ENCODE measurements at places on chromosomes 7 and 10. TPM values are rescaled to one million over a fixed set of nuclear protein-coding genes. Genes with fewer than 3 reads are reported as not detected.

SLC29A4 gene
- 11.8 TPM for total RNA-seq

DNA sequence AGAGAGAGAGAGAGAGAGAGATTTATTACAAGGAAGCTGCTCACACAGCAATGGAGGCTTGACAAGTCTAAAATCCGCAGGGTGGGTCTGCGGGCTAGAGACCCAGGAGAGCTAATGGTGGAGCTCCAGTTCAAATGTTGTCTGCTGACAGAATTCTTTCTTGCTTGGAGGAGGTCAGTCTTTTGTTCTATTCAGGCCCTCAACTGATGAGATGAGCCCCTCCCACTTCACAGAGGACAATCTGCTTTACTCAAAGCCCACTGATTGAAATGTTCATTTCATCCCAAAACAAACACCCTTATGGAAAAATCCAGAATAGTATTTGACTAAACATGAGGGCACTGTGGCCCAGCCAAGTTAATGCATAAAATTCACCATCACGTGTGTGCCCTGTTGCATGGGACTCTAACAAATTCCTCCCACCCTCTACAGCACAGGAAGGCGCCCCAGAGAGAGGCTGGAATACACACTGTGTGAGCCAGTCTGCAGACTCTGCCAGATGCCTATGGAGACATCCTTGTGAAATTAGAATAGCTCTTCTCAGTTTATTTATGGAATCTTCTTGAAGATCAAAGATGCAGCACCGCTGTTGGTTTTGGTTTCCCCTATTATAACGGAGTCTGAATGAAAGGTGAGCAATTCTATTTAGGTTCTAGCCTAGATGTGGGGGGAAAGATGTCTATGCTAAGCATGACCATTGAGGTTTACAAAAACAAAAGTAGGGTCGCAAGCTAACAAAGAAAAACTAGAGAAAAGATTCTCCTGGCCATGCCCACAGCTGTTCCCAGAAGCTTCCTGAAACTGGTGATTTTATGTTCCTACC, 123.0 kb upstream of the SFMBT2 start:
- no peaks in the 10 kb centered on the region for H3K27me3 ChIP-seq
- peaks cover 9% of the 10 kb centered on the region for H3K4me1 ChIP-seq
- DNase-seq = no peak
- H3K36me3 ChIP-seq = no peaks in the 10 kb centered on the region
- no peak overlapping the region for H3K4me3 ChIP-seq

CYP3A7 gene
- total RNA-seq = not detected

GRCh38 chr10:3054183-3054850, 13.0 kb upstream of the PFKP start:
- H3K4me1 ChIP-seq = peaks cover 25% of the 10 kb centered on the region
- no peak overlapping the region for H3K27ac ChIP-seq
- no peak for DNase-seq
- H3K27me3 ChIP-seq = peaks cover 23% of the 10 kb centered on the region

GRCh38 chr7:149310990-149311573, 49.1 kb downstream of the ZNF783 start:
- H3K27me3 ChIP-seq = peaks cover 3% of the 10 kb centered on the region
- no peak overlapping the region for H3K27ac ChIP-seq
- no peaks in the 10 kb centered on the region for H3K36me3 ChIP-seq
- no peak for DNase-seq
- no peak overlapping the region for H3K4me3 ChIP-seq

DNA sequence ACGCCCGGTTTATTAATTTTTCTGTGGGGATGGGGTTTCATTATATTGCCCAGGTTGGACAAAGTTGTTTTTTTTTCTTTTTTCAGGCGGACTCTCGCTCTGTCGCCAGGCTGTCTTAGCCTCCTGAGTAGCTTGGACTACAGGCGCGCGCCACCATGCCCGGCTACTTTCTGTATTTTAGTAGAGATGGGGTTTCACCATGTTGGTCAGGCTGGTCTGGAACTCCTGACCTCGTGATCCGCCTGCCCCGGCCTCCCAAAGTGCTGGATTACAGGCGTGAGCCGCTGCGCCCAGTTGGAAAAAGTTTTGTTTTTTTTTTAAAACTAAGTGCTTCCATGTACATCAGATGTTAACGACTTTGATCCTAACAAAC, 542 bp upstream of the ZNF394 start:
- no peaks in the 10 kb centered on the region for H3K27me3 ChIP-seq
- peak overlapping the region; percentile 99 for H3K4me3 ChIP-seq
- peaks cover 16% of the 10 kb centered on the region for H3K36me3 ChIP-seq
- no peak for DNase-seq

ANKRD1 gene
- total RNA-seq = not detected

DNA sequence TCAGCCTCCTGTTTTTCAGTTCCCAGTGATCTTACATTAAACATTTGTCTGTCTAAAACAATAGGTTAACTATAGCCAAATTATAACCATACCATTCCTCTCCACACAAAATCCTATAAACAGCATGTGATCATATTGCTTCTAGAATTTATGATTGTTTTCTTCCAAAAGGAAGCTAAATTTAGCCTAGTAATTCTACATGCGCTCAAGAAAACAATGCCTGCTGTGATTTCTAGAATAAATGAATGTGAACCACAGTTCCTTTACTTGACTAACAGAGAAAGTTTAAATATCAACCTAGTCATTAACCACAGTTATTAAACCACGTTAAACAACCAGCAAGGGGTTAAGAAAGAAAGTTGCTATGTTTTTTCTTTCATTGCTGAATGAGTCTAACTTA, 26.4 kb downstream of the MET start:
- no peaks in the 10 kb centered on the region for H3K27me3 ChIP-seq
- no peaks in the 10 kb centered on the region for H3K36me3 ChIP-seq
- DNase-seq = no peak
- no peak overlapping the region for H3K27ac ChIP-seq

GRCh38 chr10:115948465-115948864, 324.5 kb downstream of the GFRA1 start:
- H3K4me3 ChIP-seq = no peak overlapping the region
- no peaks in the 10 kb centered on the region for H3K27me3 ChIP-seq
- DNase-seq = no peak
- H3K4me1 ChIP-seq = peaks cover 39% of the 10 kb centered on the region
- H3K27ac ChIP-seq = no peak overlapping the region

GIMAP5 gene
- total RNA-seq = 0.46 TPM

ANKRD61 gene
- not detected for total RNA-seq

DNA sequence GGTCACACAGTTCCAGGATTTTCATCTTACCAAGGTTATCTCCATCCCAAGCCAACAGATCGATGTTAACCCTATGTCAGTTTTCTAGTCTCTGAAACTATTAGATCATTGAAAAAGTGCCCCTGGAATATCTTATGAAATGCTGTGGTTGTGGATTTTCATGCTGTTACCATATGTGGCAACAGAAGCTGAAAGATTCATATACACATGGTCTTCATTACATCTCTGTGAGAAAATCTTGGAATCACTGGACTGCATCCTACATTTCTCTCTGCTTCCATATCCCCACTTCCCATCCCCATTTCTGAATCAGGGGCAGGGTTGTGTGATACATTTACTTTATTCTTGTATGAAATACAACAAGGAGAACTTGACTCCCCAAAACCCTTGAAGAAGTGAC, 146.1 kb downstream of the SLC16A9 start:
- no peak for DNase-seq
- no peak overlapping the region for H3K27ac ChIP-seq
- no peaks in the 10 kb centered on the region for H3K27me3 ChIP-seq

GRCh38 chr7:43467406-43467805, 115.5 kb upstream of the STK17A start:
- no peak for DNase-seq
- H3K27ac ChIP-seq = no peak overlapping the region
- H3K4me1 ChIP-seq = peaks cover 31% of the 10 kb centered on the region
- no peaks in the 10 kb centered on the region for H3K27me3 ChIP-seq

DNA sequence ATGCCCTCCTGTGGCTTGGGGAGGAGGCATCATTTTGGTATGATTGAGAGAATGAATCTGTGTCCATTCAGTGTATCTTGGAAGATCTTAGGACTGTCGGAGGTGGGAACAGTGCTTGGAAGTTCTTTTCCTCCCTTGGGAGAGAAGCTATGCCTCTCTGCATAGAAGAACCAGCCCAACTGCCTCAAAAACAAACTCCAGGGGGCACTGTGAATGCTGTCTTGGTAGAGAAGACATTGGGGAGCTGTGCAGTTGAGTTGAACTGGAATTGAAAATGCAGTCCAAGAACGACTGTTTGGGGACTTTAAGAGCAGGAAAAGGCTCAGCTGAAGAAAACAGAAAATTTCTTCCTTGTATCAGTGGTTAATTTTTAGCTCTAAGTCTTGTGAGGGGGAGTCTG, 4.9 kb upstream of the GJD4 start:
- H3K4me1 ChIP-seq = peaks cover 17% of the 10 kb centered on the region
- no peak for DNase-seq
- H3K27me3 ChIP-seq = no peaks in the 10 kb centered on the region
- H3K36me3 ChIP-seq = peaks cover 6% of the 10 kb centered on the region

DNA sequence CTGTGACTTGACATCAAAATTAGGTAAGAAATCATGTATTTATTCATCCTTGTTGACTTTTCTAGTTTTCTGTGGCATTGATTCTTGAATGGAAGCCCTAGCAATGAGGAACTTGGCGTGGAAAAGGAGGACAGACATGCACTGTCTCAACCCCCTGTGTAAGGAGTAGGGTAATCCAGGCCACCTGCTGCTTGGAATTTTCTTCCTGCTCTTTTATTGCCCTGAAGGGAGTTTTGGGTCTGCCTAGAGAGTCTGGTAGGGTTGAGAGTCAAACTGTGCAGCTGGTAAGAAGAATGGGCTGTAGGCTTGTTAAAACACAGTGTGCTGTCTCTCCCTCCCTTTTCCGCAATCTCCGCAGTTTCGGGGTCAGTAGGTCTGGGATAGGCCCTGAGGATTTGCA, 19.7 kb downstream of the ZNF32 start:
- no peaks in the 10 kb centered on the region for H3K4me1 ChIP-seq
- peaks cover under 1% of the 10 kb centered on the region for H3K27me3 ChIP-seq
- H3K36me3 ChIP-seq = peaks cover 2% of the 10 kb centered on the region
- no peak overlapping the region for H3K4me3 ChIP-seq
- no peak for DNase-seq

GRCh38 chr7:22723181-22723601, 3.8 kb upstream of the IL6 start:
- H3K27ac ChIP-seq = no peak overlapping the region
- no peak overlapping the region for H3K4me3 ChIP-seq
- peaks cover 4% of the 10 kb centered on the region for H3K27me3 ChIP-seq
- no peaks in the 10 kb centered on the region for H3K36me3 ChIP-seq
- no peak for DNase-seq
- H3K4me1 ChIP-seq = peaks cover 55% of the 10 kb centered on the region

SLC13A4 gene
- 1.6 TPM for total RNA-seq
